ENCODE measurements at places on chromosomes 5 and 9.

- no peak for DNase-seq
These were observed 43.4 kb upstream of the RGS7BP start for GRCh38 chr5:64462391-64462790.

DNA sequence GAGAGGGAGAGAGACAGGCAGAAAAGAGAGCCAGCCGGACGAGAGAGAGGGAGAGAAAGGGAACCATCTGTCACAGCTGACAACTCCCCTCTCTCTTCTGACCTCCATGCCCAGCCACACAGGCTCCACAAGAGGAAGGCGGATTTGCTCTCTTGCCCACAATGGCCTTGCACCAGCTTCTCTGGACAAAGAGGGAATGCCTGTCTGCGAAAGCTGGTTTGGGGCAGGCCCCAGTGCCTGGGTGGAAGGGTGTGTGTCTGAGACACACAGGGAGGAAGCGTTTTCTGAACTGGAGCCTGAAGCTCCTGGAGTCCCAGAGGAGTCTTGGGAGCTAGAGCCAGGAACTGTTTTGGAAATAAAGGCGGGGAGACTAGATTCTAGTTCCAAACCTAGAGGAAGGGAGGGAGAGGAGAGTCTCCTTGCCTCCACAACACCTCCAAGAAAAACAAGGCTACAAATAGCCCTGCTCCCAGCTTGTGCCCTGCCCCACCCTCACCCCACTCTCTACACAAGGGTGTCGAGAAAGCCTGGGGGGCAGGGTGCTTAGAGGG is 12.5 kb downstream of the C1QTNF2 start:
- DNase-seq = no peak

GRCh38 chr5:31485376-31486207 is 46.3 kb downstream of the DROSHA start:
- no peak for DNase-seq

GRCh38 chr5:73582285-73583145 is 17.0 kb downstream of the UTP15 start:
- DNase-seq = no peak

DNA sequence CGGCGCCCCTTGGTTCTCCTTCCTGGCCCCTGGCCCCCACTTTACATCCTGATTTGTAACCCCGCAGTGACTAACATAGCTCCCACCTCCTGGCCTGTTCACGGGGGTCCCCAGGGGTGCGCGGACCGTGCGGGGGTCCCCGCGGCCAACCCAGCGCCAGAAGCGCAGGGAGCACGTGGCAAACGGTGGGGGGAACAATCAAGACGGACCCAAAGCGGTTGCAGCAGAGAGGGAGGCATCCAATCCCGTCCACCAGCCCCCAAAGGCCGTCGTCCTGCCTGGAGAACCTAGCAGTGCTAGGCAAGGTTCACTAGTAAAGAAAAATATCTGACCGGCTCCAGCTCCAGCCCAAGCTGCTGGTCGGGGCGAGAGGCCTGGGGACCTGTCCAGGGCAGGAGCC is 201.5 kb downstream of the AUH start:
- no peak for DNase-seq

DNA sequence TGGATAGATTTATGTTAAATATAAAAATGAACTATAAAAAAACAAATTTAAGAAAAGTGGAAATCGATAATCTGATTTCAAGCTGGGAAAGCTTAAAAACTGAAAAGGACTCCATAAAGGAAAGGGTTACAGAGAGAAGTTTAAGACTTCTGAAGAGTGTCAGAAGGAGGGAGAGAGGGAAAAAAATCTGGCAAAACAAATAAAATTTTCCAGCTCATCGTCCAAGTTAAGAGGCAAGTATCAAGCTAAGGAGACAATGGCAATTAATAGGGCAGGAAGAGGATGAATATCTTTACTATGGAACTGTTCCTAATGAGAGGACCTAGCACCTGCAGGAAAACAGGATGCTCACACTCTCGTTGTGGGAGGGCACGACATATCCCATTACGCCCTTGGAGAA is 20.5 kb upstream of the HEXB start:
- DNase-seq = no peak

DNA sequence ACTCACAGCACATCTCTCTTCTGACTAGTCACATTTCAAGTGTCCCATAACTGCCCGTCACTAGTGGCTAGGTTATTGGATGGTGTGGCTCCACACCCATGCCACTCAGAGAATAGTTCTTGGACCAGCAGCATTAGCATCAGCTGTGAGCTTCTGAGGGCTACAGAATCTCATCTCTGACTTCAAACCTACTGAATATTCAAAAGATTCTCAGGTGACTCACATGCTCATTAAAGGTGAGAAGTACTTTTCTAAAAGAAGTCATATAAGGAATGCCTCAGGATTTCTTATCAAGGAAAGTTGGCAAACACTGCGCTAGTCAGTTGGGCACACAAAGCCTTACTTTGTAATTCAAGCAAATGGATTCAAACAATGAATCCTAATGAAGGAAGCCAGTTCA is 305.0 kb upstream of the CDH12 start:
- no peak for DNase-seq

Data from fibroblast of skin of abdomen (primary cell).